T-helper 2 cell treated with Interferon-gamma antibody and Interleukin-4, amounts not matched to agents 5 μg/mL and 100 μg/mL, for 36 hours (primary cell): ENCODE measurements at places on chromosomes 11 and 22.

- DNase-seq, result no peak
Observed at GRCh38 chr11:113504586-113504985, 29.4 kb upstream of the DRD2 start.

DNA sequence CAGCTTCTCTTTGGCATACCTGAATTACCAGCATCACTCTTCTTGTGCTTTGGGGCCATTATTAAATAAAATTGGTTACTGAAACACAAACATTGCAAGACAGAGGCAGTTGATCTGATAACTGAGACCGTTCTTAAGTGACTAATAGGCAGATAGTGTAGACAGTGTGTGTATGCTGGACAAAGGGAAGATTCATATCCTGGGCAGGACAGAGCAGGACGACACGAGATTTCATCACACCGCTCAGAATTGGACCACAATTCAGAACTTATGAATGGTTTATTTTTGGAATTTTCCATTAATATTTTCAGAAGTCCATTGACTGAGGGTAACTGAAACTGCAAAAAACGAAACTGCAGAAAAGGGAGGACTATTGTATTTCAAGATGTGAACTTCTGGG, 68.6 kb downstream of the LDLRAD3 start:
- no peak for DNase-seq

GRCh38 chr22:22110548-22111266, 128.1 kb upstream of the TOP3B start:
- DNase-seq, result peak; percentile 57

- no peak for DNase-seq
Observed at GRCh38 chr11:70502677-70503467, 104.5 kb downstream of the CTTN start.

GRCh38 chr22:41234815-41235695, 5.7 kb downstream of the CHADL start:
- no peak for DNase-seq
